ENCODE measurements at places on chromosomes 7 and 10.
A peak's percentile ranks its signal among the peaks of the same experiment; 100 is the strongest.

- DNase-seq = no peak
Measured at GRCh38 chr7:92634924-92635519, 44.8 kb upstream of the FAM133B start.

DNA sequence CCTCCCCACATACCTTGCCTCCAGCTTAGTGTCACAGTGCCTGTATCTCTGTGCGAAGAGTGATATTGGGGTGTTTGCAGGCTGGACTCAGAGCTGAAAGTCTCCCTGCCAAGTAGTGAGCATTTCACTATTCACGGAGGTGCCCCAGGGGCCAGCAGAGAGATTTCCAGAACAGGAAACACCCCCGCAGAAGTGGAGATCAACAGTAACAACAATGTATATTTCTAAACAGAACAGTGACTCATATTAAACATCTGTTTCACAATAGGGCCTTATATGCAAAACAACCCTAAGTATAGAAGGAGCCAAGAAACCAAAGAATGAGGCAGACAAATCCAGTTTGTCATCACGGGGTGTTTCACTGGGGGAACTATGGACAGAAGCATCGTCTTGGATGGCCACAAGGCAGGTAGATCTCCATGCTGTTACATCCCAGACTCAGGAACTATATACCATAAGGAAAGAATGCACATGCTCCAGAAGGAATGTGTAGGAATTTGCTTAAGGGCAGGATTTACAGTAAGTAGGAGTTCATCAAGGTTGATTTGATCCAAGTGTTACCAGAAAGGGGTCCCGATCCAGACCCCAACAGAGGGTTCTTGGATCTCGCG, 29.3 kb upstream of the CCL24 start:
- DNase-seq = peak; percentile 36

- DNase-seq = no peak
Measured at GRCh38 chr7:108083980-108084379, 46.2 kb downstream of the LAMB4 start.

DNA sequence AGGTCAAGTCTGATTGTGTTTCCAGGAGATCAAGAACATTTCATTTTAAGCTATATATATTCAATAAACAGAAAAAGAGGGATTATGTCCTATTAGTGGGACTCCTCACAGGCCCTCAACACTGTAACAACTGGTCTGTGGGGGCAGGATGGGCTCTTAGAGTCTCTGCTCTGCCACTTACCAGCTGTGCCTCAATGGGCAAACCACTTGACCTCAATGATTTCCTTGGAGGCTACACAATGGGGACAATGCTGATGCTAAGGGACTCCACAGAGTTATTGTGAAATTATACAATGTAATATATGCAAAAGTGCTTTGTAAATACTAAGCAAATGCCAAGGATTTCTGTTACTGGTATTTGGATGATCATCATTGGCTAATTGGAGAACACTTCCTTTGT, 33.2 kb upstream of the MXI1 start:
- no peak for DNase-seq

- DNase-seq = no peak
Measured at GRCh38 chr10:116670706-116671105, 50.0 kb downstream of the PNLIPRP2 start.

DNA sequence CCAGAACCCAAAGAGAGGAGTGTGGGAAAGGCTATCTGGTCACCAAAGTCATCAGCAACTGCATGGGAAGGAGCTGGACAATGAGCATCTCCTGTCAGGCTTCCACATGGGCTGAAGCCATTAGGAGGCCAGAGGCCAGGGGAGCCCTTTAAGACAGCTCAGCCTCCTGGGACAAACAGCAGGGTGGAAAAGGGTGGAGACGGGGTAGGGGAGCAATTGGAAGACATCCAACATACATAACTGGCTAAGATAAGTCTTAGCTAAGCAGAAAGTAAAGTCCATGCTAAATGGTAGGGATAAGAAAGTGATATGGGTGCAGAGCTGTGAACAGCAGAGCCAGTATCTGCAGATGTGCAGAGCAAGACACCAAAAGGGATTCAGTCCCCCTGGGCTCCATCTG, 1.5 kb upstream of the OAT start:
- no peak for DNase-seq

- DNase-seq = peak; percentile 27
Measured at GRCh38 chr7:103447073-103447960, 1.3 kb upstream of the SLC26A5 start.

- DNase-seq = no peak
Measured at GRCh38 chr7:16563281-16564022, 36.8 kb downstream of the LRRC72 start.

GRCh38 chr10:42955493-42955889, 121.4 kb upstream of the RET start:
- DNase-seq = no peak

DNA sequence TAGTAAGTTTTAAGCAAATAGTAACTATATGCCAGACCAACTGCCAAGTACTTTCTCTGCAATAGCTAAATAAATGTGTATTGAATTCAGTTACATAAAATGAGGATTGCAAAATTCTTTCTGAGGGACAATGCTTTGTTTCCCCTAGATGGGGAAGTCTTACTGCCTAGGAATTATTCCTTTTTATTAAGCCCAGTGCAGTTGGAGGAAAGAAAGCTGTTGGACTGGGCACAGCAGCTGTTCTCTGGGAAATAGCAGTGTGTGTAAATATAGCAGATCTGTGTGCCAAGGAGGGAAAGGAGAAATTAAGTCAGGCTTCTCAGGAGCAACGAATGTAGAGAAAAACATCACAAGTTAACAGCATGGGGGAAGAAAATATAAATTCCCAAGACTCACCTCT, 77.1 kb downstream of the SEC23IP start:
- no peak for DNase-seq

DNA sequence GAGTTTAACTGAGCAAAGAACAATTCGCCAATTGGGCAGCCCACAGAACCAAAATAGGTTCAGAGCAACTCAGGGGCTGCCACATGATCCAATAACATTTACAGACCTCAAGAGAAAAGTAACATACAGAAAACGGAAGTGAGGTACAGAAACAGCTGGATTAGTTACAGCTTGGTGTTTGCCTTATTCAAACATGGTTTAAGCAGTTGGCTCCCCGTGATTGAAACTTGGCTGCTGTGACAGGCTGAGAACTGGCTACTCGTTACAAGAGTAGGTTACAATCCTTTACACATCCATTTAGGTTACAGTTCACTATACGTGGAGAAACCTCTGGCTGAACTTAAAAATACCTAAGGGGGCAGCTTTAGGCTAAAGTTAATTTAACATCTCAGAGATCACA, 673.1 kb upstream of the PHF14 start:
- no peak for DNase-seq

DNA sequence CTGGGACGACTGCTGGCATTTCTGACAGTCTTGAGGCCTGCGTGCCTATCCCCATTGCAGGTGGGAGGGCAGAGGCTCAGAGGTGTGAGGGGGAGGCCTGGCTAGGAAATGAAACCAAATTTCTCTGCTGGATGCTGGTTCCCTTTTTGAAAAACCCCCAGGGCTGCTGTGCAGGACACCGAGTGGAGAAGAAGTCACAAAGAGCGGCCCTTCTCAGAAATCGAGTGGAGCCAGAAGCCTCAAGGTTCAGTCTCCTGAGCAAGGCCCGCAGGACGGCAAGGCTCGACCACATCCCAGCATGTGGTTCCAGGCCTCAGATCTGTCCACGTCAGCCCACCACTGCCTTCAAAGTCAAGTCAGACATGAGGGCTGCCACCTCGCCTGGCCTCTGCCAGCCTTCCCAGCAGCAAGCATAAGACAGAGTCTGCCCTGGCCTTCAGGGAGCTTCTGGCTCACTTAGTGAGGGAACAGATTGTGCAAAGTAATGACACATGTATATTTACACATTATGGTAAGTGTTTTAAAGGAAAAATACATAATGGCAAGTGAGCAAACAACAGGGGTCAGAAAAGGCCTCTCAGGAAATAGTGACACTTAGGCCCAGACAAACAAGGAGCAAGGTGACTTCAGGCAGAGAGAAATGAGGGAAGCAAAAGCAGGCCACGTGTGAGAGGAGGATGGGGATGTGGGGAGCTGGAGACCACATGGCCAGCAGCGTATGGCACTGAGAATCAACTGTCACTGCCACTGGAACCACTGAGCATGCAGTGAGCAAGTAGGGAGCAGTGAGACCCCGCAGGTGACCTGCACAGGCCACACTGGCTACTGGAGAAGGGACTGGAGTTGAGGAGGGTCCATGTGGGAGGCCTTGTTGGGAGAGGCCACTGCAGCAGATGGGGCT, 86.7 kb downstream of the ARHGAP22 start:
- DNase-seq = no peak

- no peak for DNase-seq
Measured at GRCh38 chr7:134942690-134943466, 43.4 kb upstream of the AGBL3 start.

- no peak for DNase-seq
Measured at GRCh38 chr7:101365956-101366355, 3.3 kb downstream of the COL26A1 start.

GRCh38 chr10:83961620-83962019, 177.7 kb upstream of the GHITM start:
- DNase-seq = no peak

DNA sequence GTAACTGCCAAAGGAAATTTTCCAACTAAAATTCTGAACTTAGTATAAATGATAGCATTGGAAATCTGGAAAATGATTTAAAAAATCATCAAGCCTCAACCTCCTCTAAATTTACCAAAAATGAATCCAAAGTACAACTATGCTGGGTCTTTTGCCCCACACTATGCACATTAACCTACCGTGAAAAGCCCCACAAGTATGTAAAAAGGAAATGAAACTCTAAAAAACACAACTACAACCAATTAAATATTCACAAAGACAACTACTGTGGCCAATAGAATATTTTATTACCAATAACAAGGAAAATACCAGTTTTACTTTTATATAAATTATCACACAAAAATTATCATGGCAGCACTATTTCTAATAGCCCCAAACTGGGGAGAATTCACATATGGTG, 19.3 kb downstream of the EIF3A start:
- DNase-seq = no peak

GRCh38 chr7:82291931-82292330, 151.6 kb downstream of the CACNA2D1 start:
- DNase-seq = no peak

DNA sequence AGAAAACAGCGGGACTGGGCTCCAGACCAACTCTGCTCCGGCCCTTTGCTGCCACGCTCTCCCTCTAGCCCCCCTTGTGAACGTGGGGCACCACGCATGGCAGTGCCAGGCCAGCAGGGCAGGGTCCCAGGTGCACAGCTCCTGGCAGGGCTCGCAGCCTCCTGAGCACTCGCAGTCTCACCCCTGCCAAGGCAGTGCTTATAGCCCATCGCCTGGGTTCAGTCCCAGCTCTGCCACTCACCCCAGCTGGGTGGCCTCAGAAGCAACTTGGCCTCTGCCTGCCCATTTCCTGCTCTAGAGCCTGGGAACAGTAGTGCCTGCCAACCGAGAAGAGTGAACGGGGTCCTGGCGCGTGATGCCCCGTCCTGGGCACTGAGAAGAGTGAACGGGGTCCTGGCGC, 36.3 kb downstream of the CFAP46 start:
- no peak for DNase-seq

- peak; percentile 27 for DNase-seq
Measured at GRCh38 chr10:114825513-114826253, 4.1 kb downstream of the FHIP2A start.

- no peak for DNase-seq
Measured at GRCh38 chr10:86446987-86447386, 74.6 kb downstream of the WAPL start.

DNA sequence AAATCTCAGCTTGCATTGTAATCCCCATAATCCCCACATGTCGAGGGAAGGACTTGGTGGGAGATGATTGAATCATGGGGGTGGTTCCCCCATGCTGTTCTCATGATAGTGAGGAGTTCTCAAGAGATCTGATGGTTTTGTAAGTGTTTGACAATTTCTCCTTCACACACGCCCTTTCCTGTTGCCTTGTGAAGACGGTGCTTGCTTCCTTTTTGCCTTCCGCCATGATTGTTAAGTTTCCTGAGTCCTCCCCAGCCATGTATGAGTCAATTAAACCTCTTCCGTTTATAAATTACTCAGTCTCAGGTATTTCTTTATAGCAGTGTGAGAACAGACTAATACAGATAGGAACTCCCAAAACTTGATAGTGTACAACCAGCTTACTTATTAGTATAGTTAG, 98.6 kb downstream of the CREM start:
- DNase-seq = no peak

DNA sequence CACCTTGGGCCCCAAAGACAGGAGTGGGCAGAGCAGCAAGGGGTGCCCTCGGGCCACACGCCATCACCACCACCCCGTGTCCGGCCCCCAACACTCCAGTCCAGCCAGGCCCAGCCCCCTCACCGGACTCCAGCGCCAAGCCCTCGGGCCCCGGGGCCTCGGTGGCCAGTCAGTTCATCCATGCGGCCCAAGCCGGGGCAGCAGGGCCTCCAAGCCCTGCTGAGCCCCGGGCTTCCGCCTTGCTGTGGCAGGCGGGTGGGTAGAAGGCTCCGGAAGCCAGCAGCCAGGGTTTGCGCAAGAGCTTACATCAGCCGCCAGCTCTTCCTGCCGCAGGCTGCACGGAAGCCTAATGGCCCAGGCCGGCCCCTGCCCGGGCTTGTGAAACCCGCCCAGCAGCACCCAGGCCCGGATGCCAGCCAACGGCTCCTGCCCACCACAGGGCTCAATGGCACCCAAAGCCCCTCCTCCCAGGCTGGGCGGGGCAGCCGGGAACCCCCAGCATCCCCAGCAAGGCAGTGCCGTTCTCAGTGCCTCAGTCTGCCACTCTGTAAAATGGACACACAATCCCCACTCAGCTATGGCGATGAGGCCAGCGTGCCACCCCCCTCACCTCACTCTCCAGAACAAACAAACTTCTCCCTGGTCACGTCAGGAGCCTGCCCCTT, 26.5 kb downstream of the TNRC18 start:
- peak; percentile 98 for DNase-seq

DNA sequence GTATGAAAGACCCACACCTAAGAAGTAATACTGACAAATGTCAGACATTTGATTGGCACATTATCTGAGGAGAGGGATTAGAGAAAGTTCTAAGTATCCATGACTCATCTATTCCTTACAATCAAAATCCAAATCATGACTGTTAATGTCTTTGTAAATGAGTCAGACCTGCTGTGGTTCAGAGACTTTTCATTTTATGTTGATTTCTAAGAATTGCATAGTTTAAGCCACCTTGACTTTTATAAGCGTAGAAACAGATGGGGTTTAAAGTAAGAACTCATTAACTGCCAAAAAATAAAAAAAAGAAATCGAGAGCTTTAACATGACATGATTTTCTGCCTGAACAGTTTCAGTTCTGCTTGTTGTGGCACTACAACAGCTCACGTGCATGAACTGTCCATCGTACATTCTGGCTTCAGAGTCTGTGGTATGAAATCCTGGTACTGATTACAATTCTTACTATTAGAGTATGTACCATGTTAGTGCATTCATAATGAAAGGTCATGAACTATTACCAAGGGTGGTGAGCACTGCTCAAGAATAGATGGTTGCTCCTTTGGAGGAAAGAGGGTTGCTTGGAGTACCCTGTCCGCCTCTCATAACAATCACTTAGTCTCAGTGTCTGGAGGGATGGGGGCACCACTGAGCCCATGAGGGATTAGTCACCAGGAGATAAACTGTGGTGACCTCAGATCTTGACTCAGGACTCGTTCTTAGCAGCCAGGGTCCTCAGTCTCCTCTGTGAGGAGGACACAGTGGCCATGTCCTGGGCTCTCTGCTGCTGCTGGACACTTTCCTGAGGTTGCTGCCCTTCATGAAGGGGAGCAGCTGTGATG, 42.2 kb downstream of the ACSM6 start:
- no peak for DNase-seq

- DNase-seq = no peak
Measured at GRCh38 chr7:139072796-139073195, 36.7 kb downstream of the ZC3HAV1 start.

Measured in GM12892 (cell line).